Fibroblast of mammary gland (primary cell): ENCODE measurements at places on chromosomes 12 and 14.

DNA sequence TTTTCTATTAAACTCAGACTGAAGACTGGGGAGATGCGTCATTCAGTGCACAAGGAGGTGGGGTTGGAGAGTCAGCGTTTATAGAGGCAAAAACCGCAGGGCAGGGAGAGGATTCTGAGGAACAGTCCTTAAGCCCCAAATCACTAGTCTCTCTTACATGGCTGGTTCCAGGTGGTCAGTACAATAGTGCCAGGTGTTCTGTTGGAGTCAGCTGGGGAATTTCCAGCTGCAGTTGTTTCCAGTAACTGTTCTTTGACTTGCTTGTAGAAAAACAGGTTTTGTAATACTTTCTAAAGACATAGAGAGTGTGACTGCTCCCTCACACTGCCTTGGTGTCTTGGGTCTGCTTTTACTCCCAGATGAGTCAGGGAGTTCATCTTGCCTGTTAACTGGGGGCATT is 192.2 kb downstream of the TMTC3 start:
- DNase-seq = peak; percentile 81

GRCh38 chr14:95533391-95533821 is 1.4 kb upstream of the GLRX5 start:
- peak; percentile 61 for DNase-seq

- peak; percentile 82 for DNase-seq
These were observed 503.5 kb downstream of the LRFN5 start for GRCh38 chr14:42110167-42110566.

- no peak for DNase-seq
These were observed 130.7 kb upstream of the PWP1 start for GRCh38 chr12:107554941-107555340.

DNA sequence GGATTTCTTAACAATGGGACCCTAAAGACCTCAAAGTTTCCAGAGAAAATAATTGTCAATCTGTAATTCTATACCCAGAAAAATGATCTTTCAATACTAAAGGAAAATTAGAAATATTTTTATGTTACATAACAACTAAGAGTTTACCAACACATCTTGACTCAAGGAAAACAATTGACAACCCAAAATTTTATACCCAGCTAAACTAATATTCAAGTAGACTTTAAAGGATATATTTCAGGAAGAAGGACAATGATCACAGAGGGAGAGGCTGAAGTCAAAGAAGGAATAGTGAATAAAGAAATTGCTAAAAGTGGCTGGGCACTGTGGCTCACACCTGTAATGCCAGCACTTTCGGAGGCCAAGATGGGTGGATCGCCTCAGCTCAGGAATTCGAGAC is 12.6 kb upstream of the PLD4 start:
- no peak for DNase-seq

GRCh38 chr14:32202491-32202997 is 525 bp downstream of the RNU6-8 start:
- peak; percentile 30 for DNase-seq

GRCh38 chr12:67433385-67434175 is 164.4 kb downstream of the CAND1 start:
- DNase-seq = peak; percentile 71

DNA sequence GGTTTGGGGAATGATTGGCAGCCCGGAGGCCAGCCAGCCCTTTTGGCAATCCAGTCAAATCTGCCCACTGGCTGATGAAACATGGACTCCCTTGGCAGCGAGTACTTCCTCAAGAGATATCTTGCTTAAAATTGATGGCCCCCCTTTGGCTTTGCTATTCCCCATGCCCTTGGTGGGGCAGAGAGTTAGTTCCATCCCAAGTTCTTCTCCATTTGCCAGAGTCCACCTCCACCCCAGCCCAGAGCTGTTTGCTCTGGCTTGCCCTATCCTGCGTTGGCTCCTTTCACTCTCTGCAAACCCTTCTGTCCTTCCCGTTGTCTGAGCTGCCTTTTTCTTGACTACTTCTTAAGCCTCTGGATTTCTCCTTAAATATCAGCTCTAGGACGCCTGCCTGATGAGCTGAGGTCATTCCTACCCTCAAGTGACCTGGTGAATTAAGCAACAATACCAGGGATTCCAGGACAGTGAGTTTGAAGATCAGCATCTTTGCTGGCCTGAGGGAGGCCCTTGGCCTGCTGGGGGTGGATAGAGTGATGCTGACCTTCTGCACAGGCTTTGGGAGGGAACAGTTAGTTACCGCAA is 212.0 kb downstream of the CACNA1C start:
- DNase-seq = peak; percentile 99

- DNase-seq = no peak
These were observed 106.9 kb upstream of the LRIG3 start for GRCh38 chr12:59027199-59027598.

GRCh38 chr14:24299255-24300191 is at the start of the genes DHRS1 and NOP9:
TSS of gene DHRS1 (minus strand) at chr14:24299780. CDS start at chr14:24299106, 674 bp downstream.
TSS of gene NOP9 (plus strand) at chr14:24299850. CDS start at chr14:24299955, 105 bp downstream.
- DNase-seq = peak; percentile 84

GRCh38 chr14:103314496-103315277 is 19.4 kb upstream of the EIF5 start:
- no peak for DNase-seq

DNA sequence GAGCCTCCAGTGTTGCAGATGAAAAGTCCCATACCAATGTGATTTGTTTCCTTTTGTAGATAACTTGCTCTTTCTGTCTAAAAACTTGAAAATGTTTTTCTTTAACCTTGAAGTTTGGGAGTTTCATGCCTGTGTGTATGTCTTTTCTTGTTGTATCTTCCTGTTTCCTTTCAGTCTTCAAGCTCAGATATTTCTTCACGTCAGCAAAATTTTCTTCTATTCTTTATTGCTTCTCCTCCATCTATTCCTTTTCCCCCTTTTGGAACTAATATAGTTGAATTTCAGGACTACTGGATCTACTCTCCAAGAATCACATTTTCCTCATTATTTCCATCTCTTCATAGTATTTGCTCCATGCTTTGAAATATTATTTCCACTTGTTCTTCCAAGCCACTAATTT is 23.9 kb downstream of the SOAT2 start:
- DNase-seq = no peak

GRCh38 chr14:61746881-61747280 is 15.3 kb upstream of the SNAPC1 start:
- no peak for DNase-seq

DNA sequence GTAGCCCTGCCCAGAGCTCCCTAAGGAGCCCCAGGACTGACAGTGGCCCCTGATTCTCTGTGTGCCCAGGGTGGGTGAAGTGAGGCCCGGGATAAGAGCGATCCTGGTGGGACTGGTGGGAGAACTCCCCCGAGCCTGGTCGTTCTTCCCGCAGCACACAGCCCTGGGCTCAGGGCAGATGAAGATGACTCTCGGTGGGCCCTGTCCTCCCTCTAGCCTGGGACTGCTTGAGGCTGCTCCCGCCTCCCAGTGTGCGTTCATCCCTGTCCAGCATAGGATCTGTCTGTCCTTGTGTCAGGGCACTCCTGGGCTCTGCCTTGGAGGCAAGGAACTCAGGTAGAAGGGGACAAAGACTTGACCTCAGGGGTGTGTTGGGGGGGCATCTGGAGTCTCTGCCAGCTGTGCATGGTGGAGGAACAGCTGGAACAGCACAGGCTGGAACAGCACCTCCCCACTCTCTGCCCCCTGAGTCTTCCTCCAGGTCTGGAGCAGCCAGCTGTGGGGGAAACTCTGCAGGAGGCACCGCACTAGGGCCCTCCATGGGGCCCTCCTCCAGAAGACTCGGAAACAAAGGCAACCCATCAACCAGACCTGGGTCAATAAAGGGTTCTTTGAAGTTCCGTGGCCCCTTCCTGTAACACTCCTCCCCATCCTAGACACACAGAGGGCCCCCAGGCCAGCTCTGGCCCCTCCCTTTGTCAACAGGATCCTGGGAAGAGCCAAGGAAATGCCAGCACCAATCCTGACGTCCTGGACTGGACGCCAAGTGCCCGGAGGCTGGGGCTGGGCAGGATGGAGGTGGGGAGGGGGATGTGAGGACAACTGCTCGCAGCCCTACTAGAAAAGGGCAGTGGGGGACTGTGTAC is 15.9 kb downstream of the FAIM2 start:
- no peak for DNase-seq

DNA sequence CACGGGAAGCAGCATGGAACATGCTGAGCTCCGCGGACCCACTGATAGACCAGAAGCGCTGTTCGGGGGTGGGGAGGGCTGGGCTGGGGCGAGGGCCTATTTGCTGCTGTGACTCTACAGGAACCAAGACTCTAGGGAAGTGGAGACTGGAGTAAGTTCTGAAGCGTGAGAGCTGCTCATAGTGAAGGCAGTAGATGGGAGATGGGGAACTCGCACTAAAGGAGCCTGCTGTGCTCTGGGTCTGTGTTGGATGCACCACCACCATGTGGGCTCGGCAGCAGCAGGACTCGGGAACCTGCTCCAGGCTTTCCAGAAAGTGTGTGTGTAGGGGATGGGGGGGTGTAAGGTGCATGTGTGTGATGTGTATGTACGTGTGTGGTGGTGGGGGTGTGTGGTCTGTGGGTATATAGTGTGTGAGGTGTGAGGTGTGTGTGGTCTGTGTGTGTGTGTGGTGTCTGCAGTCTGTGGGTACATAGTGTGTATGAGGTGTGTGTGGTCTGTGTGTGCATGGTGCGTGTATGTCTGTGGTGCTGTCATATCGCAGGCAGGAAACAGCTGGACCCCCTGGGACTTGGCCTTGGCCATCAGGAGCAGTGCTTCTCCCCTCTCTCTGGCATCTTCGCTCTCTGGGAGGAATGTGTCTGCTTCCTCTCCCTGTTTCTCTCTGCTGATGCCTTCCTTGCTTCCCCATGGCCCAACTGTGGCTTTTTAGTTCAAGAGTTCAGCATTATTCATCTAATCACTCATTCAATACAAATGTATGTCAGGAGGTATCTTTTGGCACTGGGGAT is 378.9 kb downstream of the FUT8 start:
- DNase-seq = peak; percentile 35

DNA sequence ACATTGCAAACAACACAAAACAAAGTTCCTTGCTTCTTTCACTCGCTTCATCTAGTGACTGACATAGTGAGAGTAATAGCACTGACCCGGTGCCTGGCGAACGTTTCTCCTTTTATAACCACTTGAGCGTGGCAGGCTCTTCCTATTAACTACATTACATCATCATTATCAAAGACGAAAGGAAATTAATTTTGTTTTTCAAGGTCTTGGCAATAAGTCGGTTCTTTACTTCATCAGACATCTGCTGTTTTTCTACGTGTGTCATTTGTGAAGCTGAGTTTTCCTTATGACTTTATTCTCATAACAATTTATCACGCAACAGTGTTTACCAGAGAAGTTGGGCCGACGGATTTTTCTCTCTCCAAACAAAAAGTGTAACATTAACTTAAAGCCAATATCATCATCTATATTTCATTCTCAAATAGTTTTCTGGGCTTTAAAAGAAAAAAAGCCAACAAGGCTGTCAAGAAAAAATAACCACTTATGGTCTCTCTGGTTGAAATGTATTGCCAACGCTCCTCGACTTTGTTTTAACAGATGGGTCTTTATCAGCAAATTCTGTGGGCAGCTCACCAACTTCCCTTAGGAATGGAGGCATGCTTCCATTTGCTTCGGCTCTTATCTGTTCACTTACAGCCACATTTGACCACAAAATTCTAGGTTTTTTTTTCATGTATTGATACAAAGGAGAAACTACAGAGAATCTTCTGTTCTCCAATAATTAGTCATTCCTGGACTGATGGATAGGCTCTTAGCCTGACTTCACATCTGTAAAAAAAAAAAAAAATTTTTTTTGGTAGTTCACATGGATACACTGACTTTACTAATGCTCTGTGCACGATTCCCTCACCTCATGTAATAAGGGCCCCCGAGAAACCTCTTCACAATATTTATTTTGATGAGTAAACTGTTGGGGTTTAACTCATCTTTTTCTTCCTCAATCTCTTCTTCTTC is 97.1 kb upstream of the CDKN3 start:
- DNase-seq = peak; percentile 18

- no peak for DNase-seq
These were observed 1.4 kb downstream of the GNB3 start for GRCh38 chr12:6842075-6842474.

DNA sequence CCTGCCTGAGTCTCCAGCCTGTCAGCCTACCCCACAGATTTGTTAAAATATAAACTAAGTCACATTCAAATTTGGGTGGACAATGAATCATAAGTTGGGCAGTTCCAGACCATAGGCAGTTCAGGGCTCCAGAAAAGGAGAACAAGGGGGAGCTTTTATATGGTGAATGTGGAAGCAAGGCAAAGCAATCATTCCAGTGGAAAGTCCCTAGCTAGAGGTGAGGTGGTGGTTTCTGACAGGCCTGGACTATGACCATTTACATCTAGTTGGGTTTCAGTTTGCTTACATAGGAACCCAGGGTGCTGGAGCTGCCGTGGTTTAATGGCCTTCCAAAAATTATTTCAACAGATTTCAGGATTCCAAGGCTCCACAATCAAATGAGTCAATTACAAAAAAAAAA is 207.3 kb downstream of the AEBP2 start:
- no peak for DNase-seq

DNA sequence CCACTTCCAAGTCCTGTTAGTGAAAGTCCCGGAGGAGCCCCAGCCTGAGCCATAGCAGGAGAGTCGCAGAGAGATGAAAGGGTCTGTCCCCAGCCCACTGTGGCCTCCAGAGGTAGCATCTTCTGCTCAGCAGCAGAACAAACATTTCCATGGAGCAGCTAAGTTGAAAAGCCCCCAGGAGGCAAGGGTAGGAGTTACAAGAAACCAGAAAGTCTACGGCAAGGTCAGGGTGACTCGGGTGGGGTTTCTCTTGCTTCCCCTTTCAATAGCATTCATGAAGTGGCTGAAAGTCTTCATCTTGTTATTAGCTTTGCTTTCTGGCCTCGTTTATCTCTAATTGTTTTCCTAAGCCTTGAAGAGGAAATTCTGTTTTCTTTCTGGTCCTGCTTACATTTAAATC is 151.2 kb upstream of the DIO3 start:
- no peak for DNase-seq

- DNase-seq = no peak
These were observed 3.4 kb downstream of the JAG2 start for GRCh38 chr14:105165134-105165704.

GRCh38 chr14:39154594-39155189 is 15.4 kb downstream of the TRAPPC6B start:
- no peak for DNase-seq

GRCh38 chr14:33282331-33283230 is 343.9 kb downstream of the NPAS3 start:
- peak; percentile 41 for DNase-seq
